Spinal cord (tissue), 10 donors: ENCODE measurements at places on chromosomes 2 and 18.

- peak; percentile 41 for DNase-seq
Measured at GRCh38 chr18:67132919-67133318, 383.6 kb downstream of the DSEL start.

- no peak for DNase-seq
Measured at GRCh38 chr18:13392899-13393298, 174.3 kb downstream of the LDLRAD4 start.

DNA sequence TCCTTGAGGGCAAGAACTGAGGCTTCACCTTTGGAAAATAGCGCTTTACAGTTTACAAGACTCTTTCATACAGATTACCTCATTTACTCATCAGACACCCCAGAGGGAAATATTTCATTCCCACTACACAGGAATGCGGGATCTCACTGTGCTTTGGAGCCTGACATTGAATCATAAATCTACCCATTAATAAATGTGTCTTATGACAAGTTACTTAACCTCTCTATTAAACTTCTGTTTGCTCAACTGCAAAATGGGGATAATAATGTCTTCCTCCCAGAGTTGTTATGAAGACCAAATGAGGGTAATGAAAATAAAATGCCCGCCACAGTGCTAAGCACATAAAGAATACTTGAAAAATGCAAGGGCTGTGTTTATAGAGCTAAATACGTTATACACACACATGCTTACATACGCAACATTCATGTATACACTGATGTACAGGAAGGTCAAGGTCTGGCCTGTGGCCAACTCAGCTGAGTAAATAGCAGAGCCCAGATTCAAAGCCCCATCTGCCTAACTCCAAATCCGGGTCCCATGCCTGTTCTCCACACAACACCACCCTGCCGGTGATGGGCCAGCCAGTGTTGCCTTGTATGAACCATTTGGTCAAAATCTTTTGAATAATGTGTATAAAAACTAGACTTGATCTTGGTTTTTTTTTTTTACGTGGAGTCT is 77.8 kb upstream of the STPG4 start:
- no peak for DNase-seq

DNA sequence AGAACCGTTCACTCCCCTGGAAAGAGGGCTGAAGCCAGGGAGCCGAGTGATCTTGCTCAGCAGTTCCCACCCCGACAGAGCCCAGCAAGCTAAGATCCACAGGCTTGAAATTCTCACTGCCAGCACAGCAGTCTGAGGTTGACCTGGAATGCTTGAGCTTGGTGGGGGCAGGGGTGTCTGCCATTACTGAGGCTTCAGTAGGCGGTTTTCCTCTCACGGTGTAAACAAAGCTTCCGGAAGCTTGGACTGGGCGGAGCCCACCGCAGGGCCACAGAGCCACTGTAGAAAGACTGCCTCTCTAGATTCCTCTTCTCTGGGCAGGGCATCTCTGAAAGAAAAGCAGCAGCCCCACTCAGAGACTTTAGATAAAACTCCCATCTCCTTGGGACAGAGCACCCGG is 180.8 kb downstream of the WDR7 start:
- DNase-seq = no peak

GRCh38 chr18:22935431-22935830 is 2.3 kb downstream of the RBBP8 start:
- DNase-seq = no peak

GRCh38 chr18:24417480-24417879 is 9.0 kb upstream of the IMPACT start:
- no peak for DNase-seq

GRCh38 chr18:34097312-34097711 is 127.4 kb downstream of the NOL4 start:
- no peak for DNase-seq

DNA sequence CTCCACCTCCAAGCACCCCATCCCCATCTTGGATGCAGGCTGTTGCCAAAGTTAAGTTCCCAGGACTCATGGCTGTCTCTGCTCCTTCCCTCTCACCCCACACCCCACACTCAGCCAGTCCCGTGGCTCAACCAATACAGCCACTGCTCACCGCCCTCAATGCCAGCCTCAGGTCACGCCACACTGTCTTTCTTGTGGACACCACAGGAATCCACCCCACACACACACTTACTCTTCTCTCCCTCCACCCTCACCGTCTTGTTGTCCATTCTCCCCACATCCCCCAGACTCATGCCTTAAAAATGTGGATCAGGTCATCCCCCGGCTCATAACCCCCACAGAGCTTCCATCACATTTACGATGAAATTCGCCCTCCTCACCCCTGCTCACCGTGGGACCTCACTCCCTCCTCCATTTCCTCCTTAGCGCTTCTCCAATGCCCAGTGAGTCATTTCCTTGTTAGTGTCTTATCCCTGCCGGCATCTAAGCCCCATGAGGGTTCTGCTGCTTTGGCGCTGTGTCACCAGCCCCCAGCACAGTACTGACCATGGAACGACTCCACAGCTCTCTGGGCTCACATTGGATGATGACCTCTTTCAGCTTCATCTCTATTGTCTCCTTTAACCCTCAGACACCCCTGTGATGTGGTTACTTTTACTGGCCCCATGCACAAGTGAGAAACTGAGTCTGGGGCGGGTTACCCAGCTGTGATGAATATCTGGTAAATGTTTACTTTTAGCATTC is 13.8 kb downstream of the MLPH start:
- no peak for DNase-seq

DNA sequence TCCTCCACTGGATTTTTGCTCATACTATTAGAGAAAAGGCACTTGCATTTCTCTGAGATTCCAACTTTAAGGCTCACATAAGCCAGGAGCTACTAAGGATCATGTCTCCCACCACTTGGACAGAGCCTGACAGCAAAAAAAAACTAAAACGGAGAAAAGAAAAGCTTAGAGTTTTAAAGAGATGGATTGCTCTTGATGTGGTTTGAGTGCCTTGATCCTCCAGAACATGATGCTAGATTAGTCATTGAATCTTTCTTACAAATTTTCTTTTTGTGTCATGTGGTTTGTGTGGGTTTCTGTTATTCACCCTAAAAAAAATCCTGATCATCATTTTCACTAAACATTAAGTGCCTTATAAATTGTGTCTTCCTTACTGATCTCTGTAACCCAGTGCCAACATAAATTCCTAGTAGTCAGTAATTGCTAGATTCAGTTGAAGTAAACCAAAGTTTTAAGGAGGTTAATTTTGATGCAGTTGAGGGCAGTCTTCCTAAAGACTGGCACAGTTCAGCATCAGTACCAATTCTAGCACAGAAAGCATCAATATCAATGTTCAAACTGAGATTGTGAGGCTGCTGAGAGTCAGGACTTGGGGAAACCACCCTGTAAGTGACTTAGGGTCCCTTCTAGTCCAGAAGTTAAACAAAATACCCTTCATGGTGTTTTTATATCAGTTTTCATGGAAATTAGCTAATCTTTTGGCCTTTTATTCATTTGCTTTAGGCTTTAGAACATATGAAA is 206.3 kb downstream of the RAD51AP2 start:
- DNase-seq = no peak

GRCh38 chr2:86686905-86687304 is 33.2 kb upstream of the RMND5A start:
- peak; percentile 6 for DNase-seq
